Activated CD8-positive, alpha-beta memory T cell treated with anti-CD3 and anti-CD28 coated beads, Interleukin-2, amount 10 ng/mL, durations not matched to agents 7 days and 5 days (primary cell): ENCODE measurements at places on chromosomes 3 and 15.
A peak's percentile ranks its signal among the peaks of the same experiment; 100 is the strongest.

DNA sequence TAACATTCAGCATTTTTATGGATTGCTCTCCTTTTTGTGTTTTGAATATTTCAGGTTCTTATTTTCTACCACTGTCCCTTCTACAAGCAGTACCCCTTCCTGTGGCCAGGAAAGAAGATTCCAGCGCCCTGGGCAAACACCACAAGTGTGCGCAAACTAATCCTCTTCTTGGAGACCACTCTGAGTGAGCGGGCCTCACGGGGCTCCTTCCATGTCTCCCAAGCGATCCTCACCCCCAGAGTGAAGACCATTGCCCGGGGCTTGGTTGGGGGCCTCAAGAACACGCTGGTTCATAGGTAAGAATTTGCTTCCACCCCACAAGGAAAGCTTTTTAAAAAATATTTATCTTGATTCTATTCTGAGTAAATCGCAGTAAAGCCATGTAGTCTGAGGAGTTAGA lies 118.7 kb upstream of the ZBED2 start:
- no peak for DNase-seq
- peaks cover 17% of the 10 kb centered on the region for H3K36me3 ChIP-seq
- no peak overlapping the region for H3K4me3 ChIP-seq
- H3K27me3 ChIP-seq = no peaks in the 10 kb centered on the region
- peak overlapping the region; percentile 18 for H3K27ac ChIP-seq

- DNase-seq = no peak
- no peak overlapping the region for H3K4me3 ChIP-seq
- H3K27ac ChIP-seq = no peak overlapping the region
- peaks cover 10% of the 10 kb centered on the region for H3K27me3 ChIP-seq
- no peaks in the 10 kb centered on the region for H3K4me1 ChIP-seq
- no peaks in the 10 kb centered on the region for H3K36me3 ChIP-seq
Measured at GRCh38 chr15:32134842-32135241, 104.5 kb downstream of the CHRNA7 start.

DNA sequence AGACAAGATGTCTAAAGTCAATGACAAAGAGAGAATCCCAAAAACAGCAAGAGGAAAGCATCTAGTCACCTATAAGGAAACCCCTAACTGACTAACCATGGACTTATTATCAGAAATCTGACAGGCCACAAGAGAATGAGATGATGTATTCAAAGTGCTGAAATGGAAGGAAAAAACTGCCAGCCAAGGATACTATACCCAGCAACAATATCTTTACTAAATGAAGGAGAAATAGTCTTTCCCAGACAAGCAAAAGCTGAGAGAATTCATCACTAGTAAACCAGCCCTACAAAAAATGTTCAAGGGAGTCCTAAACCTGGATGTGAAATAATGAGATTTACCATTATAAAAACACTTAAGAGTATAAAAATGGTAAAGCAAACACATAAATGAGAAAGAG lies 128.0 kb downstream of the SATB1 start:
- DNase-seq = no peak
- H3K27me3 ChIP-seq = peaks cover 19% of the 10 kb centered on the region
- H3K4me1 ChIP-seq = no peaks in the 10 kb centered on the region

- H3K27ac ChIP-seq = no peak overlapping the region
- no peaks in the 10 kb centered on the region for H3K4me1 ChIP-seq
- H3K4me3 ChIP-seq = no peak overlapping the region
- no peaks in the 10 kb centered on the region for H3K36me3 ChIP-seq
- H3K27me3 ChIP-seq = no peaks in the 10 kb centered on the region
Measured at GRCh38 chr15:31977812-31978661, 52.3 kb upstream of the CHRNA7 start.

- H3K27me3 ChIP-seq = no peaks in the 10 kb centered on the region
- H3K27ac ChIP-seq = no peak overlapping the region
- DNase-seq = no peak
- no peak overlapping the region for H3K4me3 ChIP-seq
- H3K36me3 ChIP-seq = peaks cover 54% of the 10 kb centered on the region
Measured at GRCh38 chr3:16484216-16484615, 29.3 kb downstream of the RFTN1 start.

- no peak overlapping the region for H3K4me3 ChIP-seq
- H3K27me3 ChIP-seq = no peaks in the 10 kb centered on the region
- peaks cover 74% of the 10 kb centered on the region for H3K36me3 ChIP-seq
- peak overlapping the region; percentile 56 for H3K27ac ChIP-seq
- no peak for DNase-seq
Measured at GRCh38 chr3:111598552-111598951, 3.4 kb upstream of the ZBED2 start.

DNA sequence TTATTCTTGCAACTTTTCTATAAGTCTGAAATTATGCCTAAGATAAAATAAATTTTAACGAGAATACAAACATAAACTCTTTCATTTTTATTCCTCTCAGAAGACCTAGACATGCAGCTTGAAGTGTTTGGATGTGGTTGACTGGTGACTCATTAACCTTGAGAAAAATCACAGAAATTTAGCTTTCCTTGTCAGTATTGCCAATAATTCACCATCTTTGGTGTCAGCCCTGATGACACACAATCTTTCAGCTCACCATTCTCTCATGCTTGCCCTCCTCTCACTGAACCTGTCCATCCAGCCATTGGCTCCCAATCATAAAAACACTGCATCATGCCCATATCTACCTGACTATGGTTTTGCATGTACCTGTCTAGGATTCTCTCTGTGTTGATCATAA lies 22.6 kb upstream of the TNFAIP8L3 start:
- DNase-seq = no peak
- H3K27ac ChIP-seq = no peak overlapping the region
- peaks cover 1% of the 10 kb centered on the region for H3K4me1 ChIP-seq
- H3K36me3 ChIP-seq = no peaks in the 10 kb centered on the region
- H3K27me3 ChIP-seq = peaks cover 34% of the 10 kb centered on the region
